Caki2 (cell line): ENCODE measurements at places on chromosomes 11 and 22. TPM values are rescaled to one million over a fixed set of nuclear protein-coding genes. Genes with fewer than 3 reads are reported as not detected.

Gene HBE1
- total RNA-seq, result not detected in 2 replicates

Gene RIMBP3B
- 2.1 TPM in 1 of 2 replicates, not detected in the other for total RNA-seq

Gene DLG2
- 0.06 and 0.20 TPM in 2 replicates for total RNA-seq

Gene RAPSN
- total RNA-seq, result not detected in 2 replicates

Gene LMNTD2
- total RNA-seq, result 6.7 and 18.4 TPM in 2 replicates

Gene FAM83F
- total RNA-seq, result not detected in 2 replicates

Gene DNAJC24
- 4.1 and 5.1 TPM in 2 replicates for total RNA-seq

Gene OR51B5
- not detected in 2 replicates for total RNA-seq

Gene ANKK1
- not detected in 2 replicates for total RNA-seq

Gene OVCH2
- total RNA-seq, result not detected in 2 replicates

Gene MRGPRX3
- total RNA-seq, result not detected in 2 replicates

Gene OR2AG2
- not detected in 2 replicates for total RNA-seq

Gene RFPL1
- total RNA-seq, result not detected in 2 replicates

Gene TUB
- not detected in 2 replicates for total RNA-seq

Gene SCUBE2
- 4.3 TPM in 1 of 2 replicates, not detected in the other for total RNA-seq
